Stimulated activated CD8-positive, alpha-beta memory T cell treated with anti-CD3 and anti-CD28 coated beads, Interleukin-4, amount 100 ng/mL, for 4 hours (primary cell): ENCODE measurements at places on chromosomes 6 and 20.

DNA sequence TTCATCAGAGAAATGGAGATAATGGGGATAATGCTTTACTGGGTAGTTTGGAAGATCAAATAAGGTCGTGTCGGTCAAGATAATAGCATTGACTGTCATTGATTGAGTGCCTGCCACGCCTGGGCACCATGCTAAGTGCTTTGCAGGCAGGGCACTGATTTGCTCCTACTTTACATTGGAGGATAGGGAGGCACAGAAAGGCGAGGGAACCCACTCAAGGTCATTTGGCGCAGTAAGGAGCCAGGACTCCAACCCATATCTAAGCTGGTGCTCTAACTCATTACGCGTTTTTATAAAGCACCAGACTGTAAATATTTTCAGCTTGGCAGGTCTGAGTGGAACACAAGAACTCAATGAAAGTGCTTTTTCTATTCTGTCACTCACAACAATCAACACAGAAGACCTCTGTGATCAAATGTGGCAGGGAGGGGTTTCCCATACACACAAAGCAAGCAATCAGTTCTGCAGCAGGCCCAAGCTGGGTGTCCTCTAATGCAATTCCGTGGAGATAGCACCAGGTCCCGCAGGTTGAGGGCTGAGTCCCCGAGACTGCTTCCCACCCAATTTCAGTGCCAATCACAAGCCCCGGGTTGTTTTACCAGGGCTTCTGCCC, 373.6 kb downstream of the CDH26 start:
- DNase-seq = no peak

DNA sequence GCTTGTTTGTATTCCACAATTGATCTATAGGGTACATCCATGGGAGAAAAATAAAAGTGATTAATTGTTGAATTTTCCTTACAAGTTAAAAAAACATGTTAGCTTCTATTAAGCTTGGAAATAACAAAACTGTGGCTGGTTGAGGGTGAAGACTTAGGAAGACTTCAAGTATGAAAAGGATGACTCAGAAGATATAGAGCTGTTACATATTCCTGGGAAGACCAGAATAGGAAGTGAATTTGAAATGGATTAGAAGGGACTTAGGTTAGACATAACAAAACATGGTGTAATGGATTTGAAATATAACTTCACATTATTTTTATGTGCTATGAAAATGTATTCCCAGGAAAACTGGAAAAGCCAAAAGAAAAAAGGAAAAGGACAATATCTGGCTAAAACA, 732.2 kb downstream of the HDGFL1 start:
- no peak for DNase-seq

GRCh38 chr6:3683331-3683730, 68.2 kb downstream of the PXDC1 start:
- DNase-seq = no peak

DNA sequence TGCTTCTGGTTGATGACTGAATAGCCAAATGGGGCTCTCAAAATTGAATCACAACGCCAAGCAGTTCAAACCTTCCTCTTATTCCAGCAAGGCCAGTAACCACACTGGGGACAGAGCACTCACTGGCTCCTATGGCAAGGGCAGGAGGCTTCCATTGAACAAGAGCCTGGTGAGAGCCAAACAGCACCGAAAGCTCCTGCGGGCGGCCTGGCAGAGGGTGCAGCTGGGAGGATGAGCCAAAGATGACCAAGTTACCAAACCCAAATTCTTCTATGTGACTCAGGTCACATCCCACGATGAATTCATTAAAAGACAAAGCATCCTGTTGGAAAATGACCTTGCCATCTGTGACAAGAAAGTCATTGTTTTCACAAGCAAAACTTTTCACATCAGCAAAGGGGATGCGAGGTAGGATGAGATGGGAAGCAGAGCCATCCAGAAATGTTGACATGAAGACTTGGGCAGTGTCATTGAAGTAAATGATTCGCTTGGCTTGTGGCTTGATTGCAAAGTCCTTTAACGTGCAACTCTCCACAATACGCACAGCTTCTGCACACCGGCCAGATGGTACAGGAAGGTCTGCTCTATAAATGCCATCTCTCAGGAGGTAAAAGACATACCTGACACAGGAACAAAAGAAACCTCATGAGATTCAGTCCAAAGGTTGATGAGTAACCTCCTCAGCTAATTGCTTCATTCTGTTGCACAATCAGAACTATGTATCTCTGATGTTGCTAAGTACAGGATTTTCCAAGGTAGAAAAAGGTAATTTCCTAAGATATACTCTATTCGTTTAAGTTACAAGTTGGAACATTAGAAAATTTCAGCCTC, 36.3 kb downstream of the ROS1 start:
- DNase-seq = no peak

- DNase-seq = no peak
Measured at GRCh38 chr6:7905416-7905815, 5.2 kb downstream of the TXNDC5 start.

GRCh38 chr6:24477070-24477469, 12.3 kb downstream of the GPLD1 start:
- no peak for DNase-seq

GRCh38 chr20:25376236-25376635, 14.4 kb downstream of the ABHD12 start:
- DNase-seq = no peak

GRCh38 chr6:33857093-33857931, 53.5 kb upstream of the MLN start:
- no peak for DNase-seq

GRCh38 chr6:164023535-164023934, 609.0 kb downstream of the QKI start:
- no peak for DNase-seq

DNA sequence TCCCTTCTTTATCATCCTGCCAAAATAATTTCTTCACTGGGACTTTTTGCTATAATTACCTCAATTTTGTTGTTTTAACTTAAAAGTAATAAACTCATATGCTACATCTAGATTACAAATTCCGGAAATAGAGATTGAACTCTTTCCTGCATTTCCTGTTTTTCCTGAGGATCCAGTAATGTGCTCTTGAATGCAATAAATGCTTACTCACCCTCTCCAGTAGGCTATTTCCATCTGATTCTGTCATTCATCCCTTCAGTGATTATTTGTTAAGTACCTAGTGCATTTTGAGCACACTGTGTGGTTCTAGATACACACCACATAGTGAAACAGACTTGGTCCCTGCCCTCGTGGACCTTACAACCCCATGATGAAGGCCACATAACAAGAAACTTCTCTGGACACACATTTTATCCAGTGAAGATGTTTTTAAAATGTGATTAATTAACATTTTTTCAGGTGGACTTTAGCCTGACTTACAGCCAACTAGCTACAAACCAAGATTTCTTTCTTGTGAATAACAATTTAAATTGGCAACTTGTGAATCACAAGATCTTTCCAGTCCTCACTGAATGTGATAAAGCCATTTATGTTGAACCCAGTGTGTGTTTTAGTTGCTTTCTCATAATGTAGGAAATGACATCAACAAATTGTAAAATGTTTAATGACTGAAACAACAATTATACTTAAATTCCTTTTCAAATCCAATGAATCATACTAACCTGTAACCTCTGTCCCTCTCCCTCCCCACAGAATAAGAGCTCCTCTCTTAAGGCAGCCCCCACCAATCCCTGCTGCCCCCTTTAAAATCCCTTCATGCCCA, 272.3 kb downstream of the KHDC1L start:
- no peak for DNase-seq

GRCh38 chr6:166932116-166932515, 24.2 kb downstream of the RNASET2 start:
- no peak for DNase-seq

GRCh38 chr20:3900187-3900604, 11.0 kb downstream of the PANK2 start:
- DNase-seq = no peak

DNA sequence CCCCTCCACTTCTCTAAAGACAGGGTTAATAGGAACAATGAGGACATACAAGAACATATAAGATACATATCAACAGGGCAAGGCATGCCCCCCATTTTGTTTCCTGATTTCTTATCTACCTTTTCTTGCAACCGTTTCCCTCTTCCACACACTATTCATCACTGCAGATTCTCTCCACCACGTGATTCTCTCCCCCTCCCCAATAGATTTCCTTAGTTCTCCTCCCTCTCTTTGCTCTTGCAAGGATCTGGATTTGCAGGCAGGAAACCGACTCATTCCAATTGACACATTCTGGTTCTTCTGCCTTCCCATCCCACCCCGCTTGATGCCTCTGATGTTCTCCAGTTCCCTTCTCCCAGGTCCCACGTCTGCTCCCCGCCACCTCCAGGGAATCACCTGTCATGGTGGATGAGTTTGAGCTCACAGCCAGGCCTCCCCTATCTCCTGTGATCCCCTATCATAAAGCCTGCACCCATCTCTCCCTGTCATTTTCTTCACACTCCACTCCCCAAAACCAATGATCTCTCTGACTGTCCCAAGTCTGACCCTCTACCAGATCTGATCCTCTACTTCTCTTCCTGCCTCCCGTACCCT, 7.5 kb downstream of the GABBR1 start:
- no peak for DNase-seq

DNA sequence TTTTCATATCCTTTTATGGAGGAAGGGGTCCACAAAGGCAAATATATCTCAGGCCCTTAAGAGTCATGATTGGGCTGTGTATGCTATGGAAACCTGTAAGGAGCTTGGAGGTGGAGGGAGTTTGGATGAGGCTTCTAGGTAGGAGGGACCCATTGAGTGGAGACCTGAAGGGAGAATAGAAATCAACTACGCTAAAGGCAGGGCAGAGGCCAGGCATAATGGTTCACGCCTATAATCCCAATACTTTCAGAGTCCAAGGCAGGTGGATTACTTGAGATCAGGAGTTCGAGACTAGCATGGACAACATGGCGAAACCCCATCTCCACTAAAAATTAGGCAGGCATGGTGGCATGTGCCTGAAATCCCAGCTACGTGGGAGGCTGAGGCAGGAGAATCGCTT, 34.4 kb upstream of the ZNF217 start:
- DNase-seq = no peak

- no peak for DNase-seq
Measured at GRCh38 chr6:3913077-3913957, 64.1 kb downstream of the FAM50B start.

DNA sequence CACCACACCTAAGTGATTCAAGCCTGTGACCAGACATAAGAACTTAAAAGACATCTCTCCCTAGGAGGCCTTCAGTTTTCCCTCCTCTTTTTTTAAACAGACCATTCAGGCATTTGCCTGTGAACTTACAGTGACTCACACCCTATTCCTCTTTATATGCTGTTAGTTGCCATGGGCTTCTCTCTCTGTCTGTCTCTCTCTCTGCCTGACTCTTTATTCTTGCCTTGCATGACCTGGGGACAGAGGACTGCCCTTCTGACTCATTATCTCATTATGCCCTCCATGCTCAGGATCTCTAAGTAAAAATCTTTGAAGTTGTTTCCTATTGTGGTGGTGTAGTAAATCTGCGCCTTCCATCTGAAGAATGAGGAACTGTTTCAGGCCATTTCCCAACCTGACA, 442.2 kb upstream of the MAN1A1 start:
- no peak for DNase-seq

DNA sequence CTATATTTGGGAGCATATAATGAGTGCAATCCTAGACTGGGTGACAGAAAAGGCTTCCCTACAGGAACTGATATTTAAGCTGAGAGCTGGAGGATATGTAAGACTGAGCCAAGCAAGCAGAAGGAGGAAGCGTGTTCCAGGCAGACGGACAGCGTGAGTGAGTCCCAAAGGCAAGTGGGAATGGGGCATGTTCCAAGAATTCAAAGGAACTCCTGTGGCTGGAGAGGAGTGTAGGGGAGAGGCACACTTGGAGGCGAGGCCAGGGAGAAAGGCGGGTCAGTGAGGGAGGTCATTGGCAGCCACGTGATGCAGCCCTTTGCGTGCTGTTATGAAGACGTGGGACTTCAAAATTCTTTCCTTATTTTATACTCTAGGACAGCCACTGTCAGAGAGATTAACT, 27.9 kb upstream of the SGK1 start:
- no peak for DNase-seq

- DNase-seq = no peak
Measured at GRCh38 chr6:125797120-125797885, 6.5 kb downstream of the NCOA7 start.

- no peak for DNase-seq
Measured at GRCh38 chr20:36571564-36572504, 1.6 kb upstream of the TGIF2 start.

GRCh38 chr6:141472162-141472928, 660.4 kb upstream of the GJE1 start:
- DNase-seq = no peak

DNA sequence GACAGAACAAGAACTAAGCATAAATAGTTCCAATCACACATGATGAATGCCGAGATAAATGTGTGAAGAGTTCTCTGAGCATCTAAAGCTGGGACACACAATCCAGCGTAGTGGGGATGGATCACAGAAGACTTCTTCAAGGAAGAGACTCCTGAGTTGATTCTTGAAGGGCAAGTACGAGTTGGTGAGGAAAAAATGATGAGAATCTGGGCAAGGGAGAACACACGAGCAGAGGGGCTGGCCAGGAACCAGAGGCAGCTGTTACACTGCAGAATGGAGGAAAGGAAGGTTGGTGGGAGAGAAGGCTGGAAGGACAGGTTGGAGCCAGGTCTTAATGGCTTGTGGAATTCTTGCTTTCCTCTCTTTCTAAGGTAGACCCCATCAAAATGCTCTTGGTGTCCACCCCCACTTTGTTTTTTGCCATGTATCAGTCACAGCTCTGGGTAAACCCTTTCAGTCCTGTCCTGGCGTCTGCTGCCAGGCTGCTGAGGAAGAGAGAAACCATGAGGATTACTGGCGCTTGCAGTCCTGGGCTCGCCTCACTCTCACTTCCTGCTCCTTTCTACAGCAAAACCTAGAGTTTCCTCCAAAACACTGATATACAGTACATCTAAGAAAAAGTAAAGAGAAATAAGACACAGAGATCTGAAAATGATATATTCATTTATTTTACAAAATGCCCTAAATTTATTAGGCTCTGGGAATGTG, 127.6 kb upstream of the FAM184A start:
- DNase-seq = no peak

- DNase-seq = no peak
Measured at GRCh38 chr20:2746636-2747265, 53.7 kb downstream of the CPXM1 start.

DNA sequence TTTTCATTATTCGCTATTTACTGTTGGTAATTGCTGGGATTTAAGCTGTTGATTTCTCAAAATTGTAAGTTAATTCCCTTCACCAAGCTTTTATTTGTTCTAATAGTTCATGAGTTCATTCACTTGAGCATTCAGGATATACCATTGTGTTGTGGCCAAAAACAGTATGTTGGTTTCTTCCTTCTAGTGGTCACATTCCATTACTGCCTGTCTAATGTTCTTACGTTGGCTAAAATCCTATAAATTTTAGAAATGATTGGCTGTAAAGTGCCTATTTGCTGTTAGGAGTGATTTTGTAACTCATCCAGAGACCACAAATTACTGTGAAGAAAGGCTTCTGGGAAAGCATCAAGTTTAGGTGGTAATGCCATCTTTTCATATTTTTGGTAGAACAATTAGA, 76.3 kb downstream of the FARS2 start:
- no peak for DNase-seq

GRCh38 chr6:133631421-133631820, 257.5 kb upstream of the TCF21 start:
- DNase-seq = no peak
